ENCODE measurements at places on chromosomes 11 and 22.

- DNase-seq = no peak
Measured at GRCh38 chr11:20060647-20061205, 99.5 kb downstream of the DBX1 start.

GRCh38 chr11:20013346-20014066 is 146.8 kb downstream of the DBX1 start:
- no peak for DNase-seq

DNA sequence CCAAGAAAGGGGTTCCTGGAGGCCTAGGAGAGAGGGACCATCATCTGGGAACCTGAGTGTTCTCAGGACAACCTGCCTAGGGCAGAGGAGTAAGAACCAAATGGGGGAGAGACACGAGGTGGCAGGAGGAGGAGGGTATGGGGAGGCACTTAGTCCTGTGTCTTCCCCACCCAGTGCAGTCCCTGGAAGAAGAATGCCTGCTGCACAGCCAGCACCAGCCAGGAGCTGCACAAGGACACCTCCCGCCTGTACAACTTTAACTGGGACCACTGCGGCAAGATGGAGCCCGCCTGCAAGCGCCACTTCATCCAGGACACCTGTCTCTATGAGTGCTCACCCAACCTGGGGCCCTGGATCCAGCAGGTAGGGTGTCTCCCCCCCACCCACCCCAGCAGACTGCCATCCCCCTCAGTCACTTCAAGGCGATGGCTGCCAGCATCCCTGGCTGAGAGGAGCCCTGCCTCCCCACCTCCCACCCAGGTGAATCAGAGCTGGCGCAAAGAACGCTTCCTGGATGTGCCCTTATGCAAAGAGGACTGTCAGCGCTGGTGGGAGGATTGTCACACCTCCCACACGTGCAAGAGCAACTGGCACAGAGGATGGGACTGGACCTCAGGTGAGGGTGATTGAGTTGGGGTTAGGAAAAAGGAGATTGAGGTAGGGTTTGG is 3.7 kb upstream of the INPPL1 start:
- DNase-seq = no peak

- no peak for DNase-seq
Measured at GRCh38 chr11:10937385-10937771, 79.5 kb upstream of the ZBED5 start.

DNA sequence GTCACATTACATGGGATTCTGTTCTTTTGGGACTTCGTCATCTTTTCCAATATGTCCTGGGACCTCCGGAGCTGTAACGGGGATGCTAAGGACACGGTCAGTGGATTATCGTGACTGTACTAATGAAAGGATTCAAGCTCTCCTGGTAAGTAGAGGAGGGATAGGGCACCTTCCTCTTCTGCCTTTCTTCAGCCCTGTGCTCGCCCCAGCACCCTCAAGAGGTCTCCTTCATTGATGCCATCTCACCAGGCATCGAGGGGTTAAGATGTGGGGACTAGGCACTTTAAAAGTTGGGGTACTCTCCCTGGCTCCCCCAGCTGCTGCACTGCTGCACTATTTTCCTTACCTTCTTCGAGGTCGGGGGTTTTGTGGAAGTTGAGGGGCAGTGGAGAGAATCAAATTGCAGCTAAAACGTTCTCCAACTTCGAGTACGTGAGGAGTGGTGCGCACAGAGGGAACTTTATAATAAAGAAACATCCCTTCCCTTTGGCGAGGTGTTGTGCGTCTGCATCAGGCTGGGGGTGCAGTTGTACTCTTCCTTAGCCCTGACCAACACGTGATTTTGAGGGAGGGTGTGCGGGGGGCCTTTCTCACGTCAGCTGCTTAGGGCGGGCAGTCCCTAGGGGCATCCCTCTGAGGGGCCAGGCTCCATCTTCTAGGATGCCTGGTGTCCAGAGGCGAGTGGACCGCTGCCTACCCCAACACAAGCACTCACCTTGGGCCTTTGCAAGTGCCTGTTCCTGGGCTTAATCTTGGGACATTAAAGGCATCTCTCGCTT is 96.1 kb downstream of the GRAMD1B start:
- no peak for DNase-seq

- no peak for DNase-seq
Measured at GRCh38 chr11:71311928-71312510, 59.6 kb upstream of the SHANK2 start.

GRCh38 chr11:4654635-4655369 is 11.0 kb downstream of the OR51E1 start:
- DNase-seq = no peak

- DNase-seq = no peak
Measured at GRCh38 chr11:79971255-79971654, 530.4 kb upstream of the TENM4 start.

GRCh38 chr22:46047841-46048595 is 71.1 kb upstream of the WNT7B start:
- DNase-seq = no peak

DNA sequence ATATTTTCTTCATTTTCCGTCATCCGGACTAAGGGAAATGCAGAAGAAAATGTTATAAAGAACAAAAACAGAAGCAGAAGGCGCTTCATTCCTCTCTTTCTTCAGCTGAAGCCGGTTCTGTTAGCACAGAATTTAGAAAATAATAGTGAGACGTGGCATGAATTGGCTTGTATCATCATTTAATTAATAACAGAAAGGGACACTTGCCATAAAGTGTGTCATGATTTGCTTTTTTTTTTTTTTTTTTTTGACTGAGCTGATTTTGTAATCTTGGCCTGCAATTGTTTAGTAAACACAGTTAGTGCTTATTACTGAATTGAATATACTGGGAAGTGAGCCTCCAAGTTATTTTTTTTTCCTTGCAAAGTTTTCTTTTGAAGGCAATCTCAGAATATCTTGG is at the start of gene MMP27:
Gene MMP27, minus strand, starts transcription at position 144 of the 400 bp plus-strand sequence. Its CDS starts 55 bp downstream, at position 89.
- DNase-seq = no peak

- DNase-seq = peak; percentile 39
Measured at GRCh38 chr11:102293873-102294601, 23.2 kb upstream of the BIRC3 start.

- DNase-seq = peak; percentile 18
Measured at GRCh38 chr11:6319001-6319703, 1.1 kb downstream of the CAVIN3 start.

DNA sequence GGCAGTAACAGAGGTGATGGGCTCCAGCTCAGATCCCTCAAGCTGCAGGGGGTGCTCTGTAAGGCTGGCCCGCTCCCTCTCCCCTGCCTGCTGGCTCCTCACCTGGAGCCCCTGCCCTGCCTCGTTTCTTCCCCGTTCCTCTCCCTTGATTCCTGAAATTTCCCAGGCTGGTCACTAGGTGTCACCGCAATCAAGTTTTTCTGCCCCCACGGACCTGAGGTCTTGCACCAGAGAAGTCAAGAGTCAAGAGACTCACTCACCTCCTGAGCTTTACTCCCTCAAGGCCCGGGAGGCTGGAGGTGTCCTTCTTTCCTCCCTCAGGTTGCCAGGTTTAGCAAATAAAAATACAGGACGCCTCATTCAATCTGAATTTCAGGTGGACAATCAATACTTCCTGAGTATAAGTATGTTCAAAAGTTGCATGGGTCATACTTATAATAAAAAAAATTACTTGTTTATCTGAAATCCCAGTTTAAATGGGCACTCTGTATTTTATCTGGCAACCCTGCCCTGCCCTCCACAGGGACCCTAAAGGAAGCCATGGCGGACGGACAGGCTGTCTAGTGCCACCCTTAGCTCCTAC is 69.2 kb downstream of the SCUBE1 start:
- no peak for DNase-seq

- DNase-seq = no peak
Measured at GRCh38 chr11:120079750-120080610, 57.9 kb downstream of the TRIM29 start.

DNA sequence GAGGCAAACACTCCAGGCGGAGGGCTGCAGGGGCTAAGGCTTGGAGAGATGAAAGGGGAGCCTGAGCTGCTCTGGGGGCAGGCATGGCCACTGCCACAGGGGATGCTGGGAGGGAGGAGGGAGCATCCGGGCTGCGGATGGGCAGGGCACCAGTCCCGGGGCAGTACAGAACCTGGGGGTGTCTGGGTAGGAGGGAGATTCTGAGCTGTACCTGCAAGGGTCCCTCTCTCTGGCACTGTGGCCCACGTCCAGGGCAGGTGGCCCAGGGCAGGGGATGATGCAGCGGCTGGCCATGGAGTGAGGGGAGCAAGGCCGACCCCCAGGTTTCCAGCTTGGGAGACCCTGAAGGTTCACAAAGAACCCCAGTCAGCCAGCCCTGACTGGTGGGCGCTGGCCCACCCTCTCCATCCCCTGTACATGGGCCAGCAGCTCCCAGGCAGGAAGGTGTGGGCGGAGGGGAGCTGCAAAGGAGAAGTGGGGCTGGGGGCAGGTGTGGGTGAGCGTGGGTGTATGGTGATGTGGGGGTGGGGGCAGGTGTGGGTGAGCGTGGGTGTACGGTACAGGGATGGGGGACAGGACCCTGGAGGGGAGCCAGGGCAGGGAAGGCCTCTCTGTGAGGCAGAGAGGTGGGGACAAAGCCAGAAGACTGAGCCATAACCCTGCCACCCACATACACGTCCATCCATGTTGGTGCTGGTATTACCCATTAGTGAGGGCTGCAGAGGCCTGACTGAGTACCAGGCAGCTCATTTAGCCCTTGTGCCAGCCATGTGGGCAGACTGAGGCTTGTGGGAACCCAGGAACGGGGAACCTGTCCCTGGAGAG is 2.2 kb upstream of the TNFRSF13C start:
- no peak for DNase-seq

GRCh38 chr22:40533712-40534378 is 102.7 kb downstream of the MRTFA start:
- DNase-seq = peak; percentile 69

DNA sequence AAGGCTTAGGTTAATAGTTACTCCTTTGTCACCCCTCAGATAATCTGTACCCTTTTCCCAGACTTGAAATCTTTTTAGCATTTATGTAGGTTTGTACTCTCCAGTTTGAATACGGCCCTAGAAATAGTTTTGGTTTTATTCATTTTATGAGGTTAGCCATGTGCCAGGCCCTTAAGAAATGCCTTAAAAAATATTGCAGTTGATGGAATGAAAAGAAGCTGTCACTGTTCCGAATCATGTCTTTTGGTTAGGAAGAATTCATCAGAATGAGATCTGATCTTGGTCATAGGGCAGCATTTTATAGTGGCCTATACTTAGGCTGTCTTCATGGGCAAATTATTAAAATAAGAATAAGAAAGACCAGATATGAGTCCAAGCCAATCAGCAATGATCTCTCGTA is 14.8 kb upstream of the PRSS23 start:
- no peak for DNase-seq

DNA sequence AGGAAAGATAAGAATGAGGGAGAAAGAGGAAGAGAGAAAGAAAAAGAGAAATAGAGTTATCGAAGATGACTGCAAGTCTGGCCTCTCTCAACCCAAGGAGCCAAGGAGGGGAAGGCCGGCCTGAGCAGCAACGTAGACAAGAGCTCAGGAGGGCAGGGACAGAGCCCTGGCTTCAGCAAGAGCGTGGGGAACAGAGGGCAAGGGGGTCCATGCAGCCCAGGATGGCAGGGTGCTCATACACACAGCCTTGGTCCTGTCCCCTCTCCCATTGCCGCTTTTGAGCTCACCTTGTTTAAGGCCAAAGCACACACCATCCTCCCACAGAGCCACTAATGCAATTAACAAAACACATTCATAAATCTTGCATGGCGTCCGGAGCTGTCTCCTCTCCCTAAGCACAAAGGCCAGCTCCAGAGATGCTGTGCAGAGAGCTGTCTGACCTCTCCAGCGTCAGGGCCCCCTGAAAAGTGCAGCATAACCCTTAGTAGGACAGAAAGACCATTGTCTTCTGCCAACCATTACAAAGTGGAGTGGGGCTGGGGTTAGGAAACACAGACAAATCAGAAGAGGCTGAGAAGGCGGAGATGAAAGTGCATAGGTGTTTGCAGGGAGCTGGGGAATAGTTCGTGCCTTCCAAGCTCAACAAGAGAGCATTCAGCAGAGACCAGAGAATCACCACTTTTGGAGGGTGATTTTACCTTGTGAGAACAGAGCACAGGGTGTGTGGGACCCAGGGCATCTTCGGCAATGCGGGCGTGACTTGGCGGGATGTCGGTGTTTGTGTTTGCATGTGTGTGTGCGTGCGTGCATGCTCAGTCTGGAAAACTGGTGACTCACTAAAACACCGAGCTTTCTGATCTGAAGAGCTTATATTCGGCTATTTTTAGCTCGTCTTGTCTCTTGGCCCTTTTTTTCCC is 28.2 kb upstream of the JAM3 start:
- peak; percentile 89 for DNase-seq

All from brain microvascular endothelial cell (primary cell).